ENCODE measurements at places on chromosomes 6 and 20. TPM values are rescaled to one million over a fixed set of nuclear protein-coding genes. Genes with fewer than 3 reads are reported as not detected.

Gene GUCA1A
- polyA plus RNA-seq, result 0.11 TPM

Gene GCM1
- not detected for polyA plus RNA-seq

Gene DEFB123
- polyA plus RNA-seq, result not detected

Gene TRIM40
- not detected for polyA plus RNA-seq

DNA sequence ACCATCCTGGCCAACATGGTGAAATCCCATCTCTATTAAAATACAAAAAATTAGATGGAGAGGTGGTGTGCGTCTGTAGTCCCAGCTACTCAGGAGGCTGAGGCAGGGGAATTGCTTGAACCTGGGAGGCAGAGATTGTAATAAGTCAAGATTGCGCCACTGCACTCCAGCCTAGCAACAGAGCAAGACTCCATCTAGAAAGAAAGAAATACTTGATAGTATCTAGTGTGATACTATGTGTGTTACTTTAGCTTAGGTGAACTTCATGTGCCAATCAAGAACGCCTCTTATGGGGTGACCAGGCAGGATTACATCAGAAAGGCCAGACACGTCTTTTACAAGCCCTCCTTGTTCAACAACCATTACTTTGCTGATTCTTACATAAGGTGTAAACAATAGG lies 107.1 kb downstream of the TMEM170B start:
- H3K4me3 ChIP-seq, result no peak overlapping the region
- H3K27me3 ChIP-seq, result no peaks in the 10 kb centered on the region
- H3K27ac ChIP-seq, result no peak overlapping the region
- H3K36me3 ChIP-seq, result no peaks in the 10 kb centered on the region
- no peak for DNase-seq
- H3K4me1 ChIP-seq, result peaks cover 3% of the 10 kb centered on the region

GRCh38 chr6:3119040-3119723 lies 671 bp downstream of the BPHL start:
- peak overlapping the region; percentile 92 for H3K27ac ChIP-seq
- H3K36me3 ChIP-seq, result peaks cover 2% of the 10 kb centered on the region
- H3K4me1 ChIP-seq, result no peaks in the 10 kb centered on the region
- no peaks in the 10 kb centered on the region for H3K27me3 ChIP-seq
- H3K4me3 ChIP-seq, result peak overlapping the region; percentile 85

GRCh38 chr6:73285674-73286283 lies 22.8 kb upstream of the KHDC1 start:
- peak; percentile 62 for DNase-seq
- no peak overlapping the region for H3K27ac ChIP-seq
- no peaks in the 10 kb centered on the region for H3K27me3 ChIP-seq
- no peaks in the 10 kb centered on the region for H3K4me1 ChIP-seq
- H3K36me3 ChIP-seq, result no peaks in the 10 kb centered on the region

DNA sequence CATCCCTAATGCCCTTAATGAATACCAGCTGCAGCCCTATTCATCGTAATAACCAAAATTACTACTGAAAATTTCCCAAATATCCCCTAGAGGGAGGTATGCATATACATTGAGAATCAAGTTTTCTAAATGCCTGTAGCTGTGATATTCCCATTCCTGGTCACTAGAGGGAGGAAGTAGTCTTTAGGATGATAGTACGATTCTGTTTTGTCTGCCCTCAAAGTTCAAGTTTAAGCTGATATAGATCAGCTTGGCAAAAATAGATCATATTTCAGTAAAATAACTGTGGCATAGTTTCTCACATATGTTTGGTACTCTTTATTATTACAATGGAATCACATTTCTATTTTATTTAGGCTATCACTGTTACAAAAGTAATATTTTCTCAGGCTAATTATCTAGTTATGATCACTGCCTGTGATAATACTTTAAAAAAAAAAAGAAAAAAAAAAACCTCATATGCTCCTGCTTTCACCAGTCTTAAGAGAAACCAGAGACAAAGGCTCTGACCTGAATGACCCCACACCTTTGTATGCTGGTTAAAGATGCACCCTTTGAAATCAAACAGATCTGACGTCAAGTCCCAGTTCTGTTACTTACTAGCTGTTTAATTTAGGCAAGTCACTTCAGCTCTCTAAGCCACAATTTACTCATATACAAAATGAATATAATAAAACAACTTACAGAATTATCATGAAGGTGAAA lies 11.0 kb downstream of the TSPYL1 start:
- H3K27ac ChIP-seq, result no peak overlapping the region
- peak; percentile 90 for DNase-seq
- peaks cover 12% of the 10 kb centered on the region for H3K4me1 ChIP-seq
- no peaks in the 10 kb centered on the region for H3K36me3 ChIP-seq

DNA sequence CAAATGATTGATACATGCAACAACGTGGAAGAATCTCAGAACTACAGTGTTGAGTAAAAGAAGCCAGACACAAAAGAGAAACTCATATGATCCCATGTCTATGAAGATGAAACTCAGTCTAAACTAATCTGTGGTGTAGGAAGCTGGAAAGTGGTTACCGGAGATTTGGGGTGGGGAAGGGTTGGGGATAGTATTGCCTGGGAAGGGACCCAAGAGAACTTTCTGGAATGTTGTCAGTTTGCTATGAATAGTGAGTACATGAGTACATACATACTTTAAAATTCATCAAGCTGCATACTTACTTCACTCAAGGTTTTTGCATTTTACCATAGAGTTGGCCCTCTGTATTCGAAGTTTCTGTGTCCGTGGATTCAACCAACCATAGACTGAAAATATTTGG lies 106.0 kb downstream of the SAMD5 start:
- peak; percentile 55 for DNase-seq
- H3K4me3 ChIP-seq, result no peak overlapping the region
- H3K27ac ChIP-seq, result no peak overlapping the region
- H3K27me3 ChIP-seq, result no peaks in the 10 kb centered on the region

GRCh38 chr20:9214685-9215084 lies 145.8 kb downstream of the PLCB4 start:
- H3K36me3 ChIP-seq, result no peaks in the 10 kb centered on the region
- H3K4me1 ChIP-seq, result peaks cover 5% of the 10 kb centered on the region
- DNase-seq, result peak; percentile 95
- H3K27ac ChIP-seq, result no peak overlapping the region
- no peaks in the 10 kb centered on the region for H3K27me3 ChIP-seq

DNA sequence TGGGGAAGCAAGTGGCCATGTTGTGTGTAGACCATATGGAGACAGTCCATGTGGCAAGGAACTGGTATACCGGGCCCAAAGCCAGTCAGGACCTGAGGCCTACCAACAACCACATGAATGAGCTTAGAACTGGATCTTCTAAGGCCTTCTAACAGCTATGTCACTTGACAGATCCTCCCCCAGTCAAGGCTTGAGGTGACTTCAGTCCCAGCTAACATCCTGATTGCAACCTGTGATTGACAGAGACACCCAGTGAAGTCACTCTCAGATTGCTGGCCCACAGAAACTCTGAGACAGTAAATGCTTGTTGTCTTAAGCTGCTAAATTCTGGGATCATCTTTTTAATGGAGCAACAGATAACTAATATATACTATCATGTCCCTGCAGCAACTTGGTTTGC lies 32.9 kb downstream of the AHI1 start:
- no peaks in the 10 kb centered on the region for H3K27me3 ChIP-seq
- H3K4me1 ChIP-seq, result no peaks in the 10 kb centered on the region
- no peak overlapping the region for H3K4me3 ChIP-seq
- H3K27ac ChIP-seq, result no peak overlapping the region
- no peak for DNase-seq

DNA sequence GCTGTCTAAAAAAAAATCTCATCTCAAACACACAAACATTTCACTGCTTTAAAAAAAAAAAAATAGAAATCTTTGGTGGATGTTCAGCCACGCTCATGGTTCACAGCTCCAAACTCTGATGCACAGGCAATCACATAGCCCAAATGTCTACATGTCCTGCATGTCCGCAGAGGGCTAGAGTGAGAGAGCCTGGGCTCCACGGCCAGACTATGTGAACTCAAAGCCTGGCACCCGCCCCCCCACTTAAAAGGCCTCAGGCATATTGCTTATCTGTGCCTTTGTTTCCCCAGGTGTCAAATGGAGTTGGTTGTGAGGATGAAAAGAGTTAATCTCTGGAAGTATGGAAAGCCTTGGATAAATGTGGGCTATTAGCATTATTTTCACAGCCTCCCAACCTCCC lies 10.5 kb upstream of the PTGIS start:
- peaks cover 7% of the 10 kb centered on the region for H3K4me1 ChIP-seq
- no peaks in the 10 kb centered on the region for H3K27me3 ChIP-seq
- DNase-seq, result no peak

DNA sequence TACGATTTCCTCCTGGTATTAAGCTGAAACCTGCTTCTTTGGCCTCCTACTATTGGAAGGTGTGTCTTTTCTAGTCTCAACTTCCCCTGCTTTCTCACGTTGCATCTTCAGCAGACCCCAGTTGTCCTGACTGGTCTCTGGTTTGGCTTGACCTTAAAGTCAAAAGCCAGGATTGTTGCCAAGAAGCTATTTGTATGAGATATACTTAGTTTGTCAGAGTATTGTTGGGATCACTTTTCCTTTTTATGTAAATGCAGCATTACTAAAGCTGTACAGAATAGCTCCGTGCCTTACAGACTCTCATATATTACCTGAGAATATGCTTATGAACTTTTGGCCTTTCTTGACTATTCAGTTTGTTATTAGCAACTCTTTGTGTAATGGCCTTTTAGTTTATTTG lies 61.1 kb downstream of the TSPYL4 start:
- H3K4me1 ChIP-seq, result no peaks in the 10 kb centered on the region
- H3K27me3 ChIP-seq, result no peaks in the 10 kb centered on the region
- DNase-seq, result peak; percentile 26
- no peak overlapping the region for H3K4me3 ChIP-seq
- H3K27ac ChIP-seq, result no peak overlapping the region

GRCh38 chr6:84791233-84791632 lies 26.8 kb upstream of the TBX18 start:
- no peaks in the 10 kb centered on the region for H3K4me1 ChIP-seq
- H3K36me3 ChIP-seq, result no peaks in the 10 kb centered on the region
- no peak for DNase-seq
- H3K27ac ChIP-seq, result no peak overlapping the region
- no peaks in the 10 kb centered on the region for H3K27me3 ChIP-seq

- no peak overlapping the region for H3K27ac ChIP-seq
- peaks cover 21% of the 10 kb centered on the region for H3K4me1 ChIP-seq
- no peaks in the 10 kb centered on the region for H3K36me3 ChIP-seq
- no peaks in the 10 kb centered on the region for H3K27me3 ChIP-seq
These were observed 502.8 kb upstream of the MARCKS start for GRCh38 chr6:113354204-113354895.

GRCh38 chr6:161218222-161218621 lies 55.6 kb downstream of the AGPAT4 start:
- H3K4me1 ChIP-seq, result no peaks in the 10 kb centered on the region
- no peaks in the 10 kb centered on the region for H3K36me3 ChIP-seq
- no peak for DNase-seq
- no peak overlapping the region for H3K4me3 ChIP-seq
- H3K27ac ChIP-seq, result no peak overlapping the region
- no peaks in the 10 kb centered on the region for H3K27me3 ChIP-seq

GRCh38 chr6:9250852-9251251 lies 815.5 kb upstream of the SLC35B3 start:
- H3K27me3 ChIP-seq, result no peaks in the 10 kb centered on the region
- no peaks in the 10 kb centered on the region for H3K36me3 ChIP-seq
- H3K4me3 ChIP-seq, result no peak overlapping the region
- DNase-seq, result peak; percentile 42
- H3K27ac ChIP-seq, result no peak overlapping the region

GRCh38 chr6:147040121-147040910 lies 163.9 kb upstream of the STXBP5 start:
- peak; percentile 84 for DNase-seq
- H3K27ac ChIP-seq, result no peak overlapping the region
- no peak overlapping the region for H3K4me3 ChIP-seq
- no peaks in the 10 kb centered on the region for H3K27me3 ChIP-seq

- no peaks in the 10 kb centered on the region for H3K27me3 ChIP-seq
- H3K4me1 ChIP-seq, result no peaks in the 10 kb centered on the region
- H3K27ac ChIP-seq, result no peak overlapping the region
These were observed 7.3 kb downstream of the PNRC1 start for GRCh38 chr6:89087881-89088280.

- H3K27ac ChIP-seq, result no peak overlapping the region
- no peak for DNase-seq
- no peaks in the 10 kb centered on the region for H3K36me3 ChIP-seq
- no peak overlapping the region for H3K4me3 ChIP-seq
- no peaks in the 10 kb centered on the region for H3K4me1 ChIP-seq
These were observed 61.0 kb upstream of the REV3L start for GRCh38 chr6:111543913-111544435.

- no peaks in the 10 kb centered on the region for H3K4me1 ChIP-seq
- H3K27me3 ChIP-seq, result peaks cover 34% of the 10 kb centered on the region
- no peaks in the 10 kb centered on the region for H3K36me3 ChIP-seq
- H3K27ac ChIP-seq, result no peak overlapping the region
- no peak for DNase-seq
These were observed 17.4 kb upstream of the PRDM13 start for GRCh38 chr6:99589290-99589672.

DNA sequence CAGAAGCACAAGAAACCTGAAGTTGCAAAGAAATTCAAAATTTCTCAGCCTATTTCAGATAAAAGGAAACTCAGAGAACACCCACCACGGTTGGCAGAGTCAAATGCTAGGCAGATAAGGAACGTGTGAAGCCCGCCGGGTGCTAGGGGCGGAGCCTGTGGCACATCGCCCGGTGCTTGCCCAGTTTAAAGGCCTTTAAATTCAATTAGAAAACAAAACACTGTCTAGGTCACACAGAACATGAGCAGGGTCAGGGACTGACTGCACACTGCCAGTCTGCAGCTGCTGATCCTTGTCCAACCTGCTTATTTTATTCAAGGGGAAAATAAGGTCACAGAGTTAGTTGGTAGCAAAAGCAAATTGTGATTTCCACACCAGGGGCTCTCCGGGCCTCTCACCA lies 75.8 kb downstream of the PSMG4 start:
- DNase-seq, result no peak
- H3K4me1 ChIP-seq, result no peaks in the 10 kb centered on the region
- no peaks in the 10 kb centered on the region for H3K36me3 ChIP-seq
- H3K27me3 ChIP-seq, result no peaks in the 10 kb centered on the region
- no peak overlapping the region for H3K4me3 ChIP-seq
- H3K27ac ChIP-seq, result no peak overlapping the region

- no peaks in the 10 kb centered on the region for H3K36me3 ChIP-seq
- H3K27me3 ChIP-seq, result no peaks in the 10 kb centered on the region
- no peak overlapping the region for H3K27ac ChIP-seq
These were observed 9.4 kb downstream of the SPDEF start for GRCh38 chr6:34546551-34547321.

DNA sequence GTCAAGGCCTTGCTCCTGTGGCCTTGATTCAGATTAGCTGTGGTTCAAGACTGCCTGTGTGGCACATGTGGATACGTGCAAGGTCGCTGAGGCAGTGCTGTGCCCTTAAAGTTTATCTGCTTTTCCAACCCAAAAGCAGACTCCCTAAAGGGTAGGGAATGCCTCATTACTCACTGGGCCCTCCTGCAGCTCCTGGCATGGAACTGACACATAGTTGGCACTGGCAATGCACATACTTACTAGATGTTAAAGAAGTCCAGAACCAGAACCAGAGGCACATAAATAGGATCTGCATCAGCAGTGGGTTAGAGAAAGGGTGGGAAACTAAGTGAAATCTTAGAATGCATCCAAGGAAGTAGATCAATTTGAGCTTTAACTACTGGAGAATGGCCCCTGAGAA lies 90.6 kb upstream of the MLN start:
- no peak for DNase-seq
- H3K4me3 ChIP-seq, result no peak overlapping the region
- no peaks in the 10 kb centered on the region for H3K36me3 ChIP-seq
- H3K27me3 ChIP-seq, result peaks cover 7% of the 10 kb centered on the region
- H3K27ac ChIP-seq, result no peak overlapping the region
- no peaks in the 10 kb centered on the region for H3K4me1 ChIP-seq

GRCh38 chr20:37615340-37616109 lies 78.3 kb upstream of the CTNNBL1 start:
- H3K27ac ChIP-seq, result no peak overlapping the region
- H3K27me3 ChIP-seq, result peaks cover 3% of the 10 kb centered on the region
- H3K4me1 ChIP-seq, result no peaks in the 10 kb centered on the region
- no peaks in the 10 kb centered on the region for H3K36me3 ChIP-seq
- H3K4me3 ChIP-seq, result no peak overlapping the region
- peak; percentile 25 for DNase-seq
